ENCODE measurements at places on chromosomes 4 and X.

DNA sequence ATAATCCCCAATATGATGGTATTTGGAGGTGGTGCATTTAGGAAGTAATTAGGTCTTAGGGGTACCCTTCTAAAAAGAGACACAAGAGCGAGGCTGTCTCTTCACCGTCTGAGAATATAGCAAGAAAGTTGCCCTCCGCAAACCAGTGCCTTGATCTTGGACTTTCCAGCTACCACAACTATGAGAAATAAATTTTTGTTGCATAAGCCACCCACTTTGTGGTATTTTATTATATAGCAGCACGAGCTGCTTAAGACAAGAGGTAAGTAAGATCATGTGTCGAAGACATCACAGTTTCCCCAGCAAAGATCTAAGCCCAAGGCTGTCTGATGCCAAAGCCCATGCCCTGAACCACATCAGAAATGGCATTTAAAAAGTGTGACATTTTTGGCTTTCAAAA is 9.6 kb upstream of the EXOSC9 start:
- DNase-seq = no peak

DNA sequence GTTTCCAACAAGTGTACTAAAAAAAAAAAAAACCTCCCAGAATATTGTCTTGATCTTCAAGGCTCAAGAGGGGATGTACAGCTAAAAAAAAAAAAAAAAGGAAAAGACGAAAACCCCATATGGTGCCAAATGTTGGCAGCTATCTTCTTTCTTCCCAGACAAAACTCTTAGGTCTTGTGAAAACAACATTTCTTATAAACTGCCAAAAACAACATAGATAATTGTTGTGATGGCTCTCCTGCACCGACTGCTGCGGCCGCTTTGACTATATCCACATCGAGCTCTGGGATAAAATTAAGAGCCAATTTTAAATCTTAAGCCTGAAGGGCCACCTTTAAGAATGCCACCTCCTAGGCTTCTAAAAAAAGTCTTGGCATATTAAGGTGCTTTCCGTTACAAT is 23.5 kb downstream of the PDGFC start:
- DNase-seq = no peak

DNA sequence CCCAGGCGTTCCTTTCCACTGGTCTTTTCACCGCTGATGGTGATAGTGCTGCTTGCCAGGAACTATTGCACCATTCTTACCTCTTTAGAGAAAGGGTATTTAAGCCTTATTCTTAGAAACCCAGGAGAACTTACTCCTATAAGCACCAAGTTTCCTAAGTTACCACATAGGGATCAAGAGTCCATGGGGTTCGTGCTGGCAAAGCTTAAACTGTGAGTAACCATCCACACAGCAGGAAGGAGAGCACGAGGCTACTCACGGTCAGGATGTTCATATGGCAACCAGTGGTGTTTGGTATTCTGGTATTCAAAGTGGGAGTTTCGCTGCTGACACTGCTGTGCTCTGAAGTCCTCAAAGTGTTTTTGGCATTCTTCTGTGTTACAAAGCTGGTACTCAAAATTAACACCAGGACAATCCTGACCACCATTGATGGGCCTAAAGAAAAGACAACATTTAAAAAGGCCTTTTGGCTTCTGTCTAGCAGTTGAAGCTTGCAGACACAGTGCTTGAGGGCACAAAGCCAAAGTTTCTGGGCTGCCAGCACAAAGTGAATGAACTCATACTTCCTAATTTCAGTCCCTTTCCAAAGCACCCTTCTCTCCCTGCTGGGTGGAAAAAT is 256.9 kb downstream of the ADAMTS3 start:
- DNase-seq = no peak

DNA sequence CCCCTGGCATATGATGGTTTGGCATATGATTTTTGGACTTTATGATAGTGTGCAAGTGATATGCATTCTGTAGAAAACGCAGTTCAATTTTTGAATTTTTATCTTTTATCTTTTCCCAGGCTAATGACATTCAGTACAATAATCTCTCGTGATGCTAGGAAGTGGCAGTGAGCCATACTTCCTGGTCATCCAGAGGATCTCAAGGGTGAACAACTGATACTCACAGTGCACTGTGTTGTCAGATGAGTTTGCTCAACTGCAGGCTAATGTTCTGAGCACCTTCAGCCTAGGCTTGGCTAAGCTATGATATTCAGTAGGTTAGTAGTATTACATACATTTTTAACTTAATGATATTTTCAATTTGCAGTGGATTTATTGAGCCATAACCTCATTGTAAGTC is 405.3 kb downstream of the PCDH7 start:
- DNase-seq = no peak

DNA sequence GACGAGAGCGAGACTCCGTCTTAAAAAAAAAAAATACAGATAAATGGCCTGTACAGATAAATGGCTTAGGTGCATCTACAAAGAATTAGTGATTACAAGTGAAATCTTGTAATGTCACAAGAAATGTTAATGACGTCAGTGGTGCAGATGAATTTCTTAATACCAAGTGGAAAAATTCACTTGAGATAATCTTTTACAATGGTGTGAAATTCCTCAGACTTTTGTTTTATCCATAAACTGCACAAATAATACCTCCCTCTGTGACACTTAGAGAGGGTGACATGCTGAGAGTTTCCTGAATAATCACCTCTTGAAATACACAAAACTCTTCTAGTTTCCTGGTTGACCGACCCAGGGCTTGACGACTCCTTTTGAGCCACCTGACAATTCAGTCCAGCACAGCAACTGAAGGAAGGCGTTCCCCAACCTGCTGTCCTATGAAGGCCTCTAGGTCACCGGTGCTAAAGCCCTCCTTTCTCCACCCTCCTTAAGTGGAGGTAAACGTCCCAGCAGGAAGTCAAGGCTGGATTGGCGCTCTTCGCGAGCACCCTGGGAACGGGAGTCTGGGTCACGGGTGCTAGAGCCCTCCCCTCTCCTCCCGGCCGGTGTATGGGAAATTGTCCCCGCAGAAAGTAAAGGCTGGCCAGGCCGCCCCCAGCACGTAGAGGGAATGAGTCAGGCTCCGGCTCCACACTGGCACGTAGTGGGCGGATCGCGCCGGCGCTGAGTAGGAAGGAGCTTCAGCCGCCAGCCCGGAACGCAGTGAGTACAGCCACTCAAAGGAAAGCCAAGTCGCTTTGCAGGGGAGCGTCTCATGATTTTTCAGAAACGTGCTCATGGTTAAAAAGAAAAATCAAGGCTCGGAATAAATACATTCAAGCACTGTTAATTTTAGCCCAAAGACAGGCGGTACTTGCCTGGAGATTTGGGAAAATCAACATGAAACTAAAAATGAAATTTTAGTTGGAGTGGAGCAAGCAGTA is at the start of gene TMEM144:
Gene TMEM144 (plus strand): TSS at position 662 of the 983 bp plus-strand sequence. CDS start 2,182 bp downstream, outside the sequence.
- no peak for DNase-seq

DNA sequence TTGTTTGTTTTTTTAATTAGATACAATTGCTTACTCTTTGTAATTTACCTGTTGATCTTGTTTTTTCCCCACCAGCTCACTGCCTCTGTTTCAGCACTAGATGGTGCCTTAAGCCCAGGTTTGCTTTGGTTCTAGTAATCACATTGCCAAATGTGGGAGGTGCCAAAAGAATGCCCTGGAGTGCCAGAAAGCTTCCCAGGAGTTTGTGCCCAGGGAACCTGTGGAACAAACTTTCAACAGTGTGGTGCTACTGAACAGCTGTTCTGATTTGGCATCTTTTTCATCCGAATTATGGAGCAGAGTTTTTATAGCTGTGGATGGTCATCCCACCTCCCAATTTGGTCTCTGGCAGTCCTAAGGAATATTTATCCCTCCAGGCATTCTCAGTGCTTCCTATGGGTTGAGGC is 1000.7 kb downstream of the STIM2 start:
- DNase-seq = no peak

DNA sequence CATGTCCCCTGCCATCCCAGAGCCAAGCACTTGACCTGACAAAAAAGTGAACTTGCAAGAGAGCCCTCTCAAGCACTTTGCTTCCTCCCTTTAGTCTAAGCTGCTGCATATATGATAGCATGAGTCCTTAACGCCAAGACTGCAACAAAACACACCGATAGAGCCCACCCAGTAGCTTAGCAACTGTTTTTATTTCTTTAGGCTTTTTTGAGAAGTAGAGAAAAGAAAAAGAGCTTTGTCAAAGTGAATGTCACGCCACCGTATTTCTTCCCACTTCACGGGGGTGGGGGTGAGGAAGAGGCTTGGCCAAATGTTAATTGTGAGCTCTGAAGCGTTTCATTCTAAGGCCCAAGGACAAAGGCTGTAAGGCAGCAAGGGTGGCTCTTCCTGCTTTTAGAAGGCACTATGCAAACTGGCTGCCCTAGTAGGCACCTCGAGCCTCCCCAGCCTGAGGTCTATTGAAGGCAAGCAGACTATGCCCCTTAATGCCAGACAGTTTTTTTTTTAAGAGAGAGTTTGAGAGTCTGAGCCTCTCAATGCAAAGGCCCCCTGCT is 138.6 kb downstream of the HS6ST2 start:
- DNase-seq = no peak

- DNase-seq = no peak
Measured at GRCh38 chr4:174505892-174506291, 16.4 kb downstream of the HPGD start.

- DNase-seq = no peak
Measured at GRCh38 chr4:11480683-11481082, 52.0 kb upstream of the HS3ST1 start.

GRCh38 chr4:41177016-41177415 is 37.3 kb downstream of the APBB2 start:
- DNase-seq = no peak

GRCh38 chr4:98447648-98448047 is 186.5 kb downstream of the RAP1GDS1 start:
- DNase-seq = no peak

GRCh38 chrX:1323315-1323714 is 13.3 kb upstream of the IL3RA start:
- DNase-seq = peak; percentile 29

DNA sequence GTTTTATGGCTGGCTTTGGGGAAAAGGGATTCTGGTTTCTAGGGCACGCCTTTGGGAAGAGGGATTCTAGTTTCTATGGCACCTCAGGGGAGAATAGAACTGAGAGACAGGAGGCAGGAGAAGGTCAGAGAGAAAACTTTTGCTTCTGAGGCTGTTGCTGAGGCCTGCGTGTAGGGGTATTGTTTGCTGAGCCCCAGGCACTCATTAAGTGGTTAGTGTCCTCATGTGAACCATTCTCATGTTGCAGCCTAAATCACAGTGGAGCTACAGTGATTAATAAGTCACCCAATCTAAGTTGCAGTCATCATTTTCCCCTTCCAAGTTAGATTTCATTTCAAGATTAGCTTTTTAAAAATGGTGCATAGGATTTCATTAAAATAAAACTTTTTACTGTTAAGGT is 29.0 kb downstream of the VCX3A start:
- no peak for DNase-seq

GRCh38 chr4:107654694-107655093 is 65.3 kb downstream of the PAPSS1 start:
- no peak for DNase-seq

- no peak for DNase-seq
Measured at GRCh38 chr4:23117826-23118225, 425.1 kb downstream of the GBA3 start.

DNA sequence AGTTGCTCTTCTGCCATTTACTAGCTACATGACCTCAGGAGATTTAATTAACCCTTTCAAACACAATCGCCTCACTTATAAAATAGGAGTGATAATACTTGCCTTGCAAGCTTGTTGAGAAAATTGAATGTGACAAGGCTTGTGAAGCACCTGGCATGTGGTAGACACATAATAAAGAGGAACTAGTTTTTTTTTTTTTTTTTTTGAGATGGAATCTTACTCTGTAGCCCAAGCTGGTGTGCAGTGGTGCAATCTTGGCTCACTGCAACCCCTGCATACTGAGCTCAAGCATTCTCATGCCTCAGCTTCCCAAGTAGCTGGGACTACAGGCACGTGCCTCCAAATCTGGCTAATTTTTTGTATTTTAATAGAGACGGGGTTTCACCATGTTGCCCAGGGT is 73.7 kb upstream of the STIM2 start:
- DNase-seq = no peak

- no peak for DNase-seq
Measured at GRCh38 chrX:110428144-110428543, 69.5 kb downstream of the RTL9 start.

DNA sequence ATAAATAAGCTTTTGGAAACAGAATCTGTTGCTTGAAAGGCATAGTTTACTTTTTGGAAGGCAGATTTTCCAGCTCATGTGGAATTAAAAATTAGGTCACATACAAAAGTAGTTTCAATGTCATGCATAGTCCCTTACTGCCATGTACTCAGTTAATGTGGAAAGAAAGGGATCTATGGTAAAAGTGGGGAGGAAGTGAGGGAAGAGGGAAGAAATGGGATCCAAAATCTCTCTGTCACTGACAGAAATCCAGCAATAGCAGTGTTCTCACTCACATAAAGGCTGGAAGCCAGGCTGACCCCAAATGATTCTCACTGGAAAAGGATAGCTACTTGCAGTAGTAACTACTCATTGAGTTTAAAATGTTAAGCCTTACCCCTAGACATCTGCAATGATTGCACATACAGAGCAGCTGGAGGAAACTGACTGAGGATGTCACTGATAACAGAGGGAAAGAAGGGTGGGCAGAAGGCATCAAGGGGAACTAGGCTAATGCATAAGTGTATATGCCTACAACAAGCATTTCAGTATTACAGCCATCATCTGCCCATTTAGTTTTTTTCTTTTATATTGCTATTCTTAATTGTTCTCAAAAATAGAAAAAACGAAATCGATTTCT is 445.6 kb downstream of the FAT4 start:
- no peak for DNase-seq

DNA sequence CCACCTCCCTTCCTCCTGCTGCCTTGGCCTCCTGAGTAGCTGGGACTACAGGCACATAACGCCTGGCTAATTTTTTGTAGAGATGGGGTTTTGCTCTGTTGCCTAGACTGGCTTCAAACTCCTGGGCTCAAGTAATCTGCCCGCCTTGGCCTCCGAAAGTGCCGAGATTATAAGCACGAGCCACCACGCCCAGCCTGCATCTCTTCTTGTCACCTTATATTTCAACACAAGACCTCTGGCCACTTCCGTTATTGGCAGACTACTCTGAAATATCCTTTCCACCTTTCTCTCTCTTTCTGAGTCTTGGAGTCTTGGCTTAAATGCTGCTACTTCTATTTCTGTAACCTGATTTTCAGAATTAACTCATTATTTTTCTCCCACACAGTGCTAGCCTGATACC is 5.6 kb downstream of the KIAA0232 start:
- no peak for DNase-seq

DNA sequence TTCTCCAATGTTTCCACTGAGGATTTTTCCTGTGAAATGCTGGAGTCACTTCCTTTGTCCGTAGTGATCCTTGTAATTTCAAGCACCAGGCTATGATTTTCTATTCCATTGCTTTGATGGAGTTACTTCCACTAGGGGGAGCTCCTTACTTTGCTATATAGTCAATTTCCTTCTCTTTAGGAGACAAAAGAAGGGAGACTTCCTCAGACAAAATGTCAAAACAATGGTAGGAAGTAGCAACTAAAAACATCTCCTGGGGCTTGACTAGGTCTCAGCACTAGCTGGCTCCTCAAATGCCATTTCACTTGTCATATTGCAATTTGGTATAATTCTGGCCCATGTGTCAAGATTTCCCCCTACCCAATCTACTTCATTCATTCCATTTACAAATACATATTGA is 24.1 kb downstream of the ZCCHC12 start:
- no peak for DNase-seq
